Cerebellar nuclear complex (tissue), 1 donor: ENCODE measurements at places on chromosomes 5 and 9.

- no peak for DNase-seq
Observed at GRCh38 chr5:160486573-160486972, 64.9 kb downstream of the PTTG1 start.

- no peak for DNase-seq
Observed at GRCh38 chr5:16427587-16427986, 38.0 kb downstream of the ZNF622 start.

GRCh38 chr5:75611311-75612225 is at the start of gene ANKDD1B:
Gene ANKDD1B (plus strand): TSS chr5:75611453. CDS start chr5:75611635, 182 bp downstream.
- DNase-seq: no peak

GRCh38 chr9:33172256-33173238 is 5.4 kb upstream of the B4GALT1 start:
- DNase-seq: no peak

DNA sequence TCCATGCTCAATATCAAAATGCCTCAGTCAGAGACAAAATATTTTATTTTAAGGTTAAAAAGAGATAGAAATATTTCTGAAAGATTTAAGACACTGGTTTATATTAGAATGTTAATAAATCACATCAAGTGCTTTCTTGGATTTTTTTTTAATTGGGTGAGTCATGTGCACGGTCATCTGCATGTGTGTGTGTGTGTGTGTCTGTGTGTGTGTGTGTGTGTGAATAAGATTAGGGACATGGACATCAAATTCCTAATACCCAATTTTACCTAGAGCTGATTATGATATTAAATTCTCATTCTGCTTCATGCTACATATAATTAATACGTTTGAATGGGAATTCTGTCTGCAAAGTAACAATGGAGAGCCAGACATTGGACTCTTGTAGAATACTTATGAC is 122.9 kb downstream of the BASP1 start:
- DNase-seq: no peak

DNA sequence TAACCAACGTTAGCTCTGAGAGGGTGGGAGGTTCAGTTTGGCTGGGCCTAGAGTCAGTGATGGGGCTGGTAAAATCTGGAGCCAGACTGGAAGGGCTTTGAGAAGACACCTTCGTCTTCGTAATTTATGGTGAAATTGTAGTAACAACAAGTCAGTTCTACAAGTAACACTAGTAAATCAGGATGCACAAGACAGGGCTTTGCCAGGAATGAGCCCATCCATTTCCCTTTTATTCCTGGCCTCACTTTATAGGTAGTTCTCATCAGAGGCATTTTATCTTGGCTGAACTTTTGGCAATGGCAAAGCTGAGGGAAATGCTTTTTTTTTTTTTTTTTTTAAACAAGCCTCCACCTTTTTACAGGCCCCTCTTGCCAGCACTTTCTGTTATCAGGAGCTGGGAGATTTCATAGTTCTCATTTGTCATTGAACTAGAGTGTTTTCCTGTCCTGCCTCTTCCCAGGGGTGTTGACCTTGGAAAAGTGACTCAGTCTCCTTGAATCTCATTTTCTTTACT is 110.5 kb upstream of the KLF4 start:
- DNase-seq: no peak

DNA sequence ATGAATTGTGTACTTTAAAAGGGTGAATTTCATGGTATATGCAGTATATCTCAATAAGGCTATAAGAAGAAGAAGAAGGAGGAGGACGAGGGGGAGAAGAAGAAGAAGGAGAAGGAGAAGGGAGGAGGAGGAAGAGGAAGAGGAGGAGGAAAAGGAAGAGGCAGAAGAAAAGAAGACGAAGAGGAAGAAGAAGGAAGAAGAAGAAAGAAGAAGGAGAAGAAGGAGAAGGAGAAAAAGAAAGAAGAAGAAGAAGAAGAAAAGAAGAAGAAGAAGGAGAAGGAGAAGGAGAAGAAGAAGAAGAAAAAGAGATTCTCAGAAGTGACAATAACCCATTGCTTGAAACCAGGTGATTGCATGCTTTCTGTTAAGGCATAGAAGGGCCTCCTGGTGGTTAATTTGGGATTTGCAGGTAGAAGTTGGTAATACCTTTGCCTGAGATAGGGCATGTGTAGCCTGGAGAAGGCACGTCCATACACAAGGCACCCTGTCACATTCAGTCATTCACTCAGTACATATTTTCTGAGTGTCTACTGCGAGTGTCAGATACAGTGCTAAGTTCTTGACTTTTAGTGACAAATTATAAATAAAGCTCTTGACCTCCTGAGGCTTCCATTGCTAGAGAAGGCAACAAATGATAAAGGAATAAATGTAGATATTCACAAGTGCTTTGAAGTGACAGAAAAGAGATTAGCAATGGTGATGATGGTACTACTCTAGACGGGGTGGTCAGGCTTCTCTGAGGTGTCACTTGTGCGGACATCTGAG is 231.3 kb downstream of the NPR3 start:
- no peak for DNase-seq

DNA sequence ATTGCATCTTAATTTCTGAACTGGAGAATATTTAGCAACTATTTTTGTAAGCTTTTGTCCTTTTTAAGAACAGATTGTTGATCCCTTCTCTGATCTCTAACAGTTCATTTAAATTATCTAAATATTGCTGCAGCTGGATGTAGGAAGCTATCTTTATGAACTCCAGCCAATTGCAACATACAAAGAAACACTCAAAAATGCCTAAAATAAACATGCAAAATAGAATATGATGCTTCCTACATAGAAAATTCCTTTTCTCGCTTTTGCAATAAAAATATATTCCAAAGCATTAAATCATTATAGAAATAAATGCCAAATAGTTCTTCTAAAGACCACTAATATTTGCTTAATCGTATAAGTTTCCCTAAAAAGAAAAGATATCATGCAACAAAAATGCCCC is 218.6 kb downstream of the LURAP1L start:
- no peak for DNase-seq

DNA sequence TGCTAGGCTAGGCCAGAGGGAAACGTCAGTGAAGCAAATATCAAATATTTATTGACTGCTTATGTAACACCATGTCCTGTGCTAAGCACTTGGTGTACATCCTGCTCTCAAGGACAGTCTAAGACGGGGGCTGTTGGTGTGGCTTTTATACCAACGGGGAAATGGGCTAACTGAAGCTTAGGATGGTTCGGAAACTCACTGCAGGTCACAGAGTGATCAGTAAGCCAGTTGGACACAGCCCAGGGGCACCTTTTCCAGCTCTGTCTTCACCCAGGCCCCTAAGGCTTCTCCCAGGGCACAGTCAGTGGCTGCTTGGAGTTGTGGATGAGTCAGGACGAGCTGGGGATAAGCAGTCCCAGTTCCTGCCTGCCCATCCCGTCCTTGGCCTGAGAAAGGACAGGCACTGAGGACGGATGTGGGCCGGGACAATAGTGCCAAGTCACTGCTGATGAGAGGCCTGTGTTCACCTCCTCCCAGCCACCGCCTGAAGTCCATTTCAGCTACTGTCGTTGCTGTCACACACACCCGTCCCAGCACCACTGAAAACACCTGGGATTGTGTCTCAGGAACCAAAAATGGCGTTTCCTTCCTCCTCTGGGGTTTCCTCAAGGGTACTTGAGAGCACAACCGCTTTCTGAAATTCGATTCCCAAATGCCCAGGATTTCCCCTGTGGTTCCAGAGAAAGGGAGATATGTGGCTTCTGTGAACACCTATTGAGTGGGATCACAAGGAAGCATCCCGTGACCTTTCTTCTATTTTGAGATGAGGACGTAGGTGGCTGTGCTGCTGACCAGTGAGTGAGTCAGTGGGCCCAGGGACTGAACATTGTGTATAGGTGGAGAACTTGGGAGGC is 17.5 kb upstream of the SPRY4 start:
- DNase-seq: no peak

DNA sequence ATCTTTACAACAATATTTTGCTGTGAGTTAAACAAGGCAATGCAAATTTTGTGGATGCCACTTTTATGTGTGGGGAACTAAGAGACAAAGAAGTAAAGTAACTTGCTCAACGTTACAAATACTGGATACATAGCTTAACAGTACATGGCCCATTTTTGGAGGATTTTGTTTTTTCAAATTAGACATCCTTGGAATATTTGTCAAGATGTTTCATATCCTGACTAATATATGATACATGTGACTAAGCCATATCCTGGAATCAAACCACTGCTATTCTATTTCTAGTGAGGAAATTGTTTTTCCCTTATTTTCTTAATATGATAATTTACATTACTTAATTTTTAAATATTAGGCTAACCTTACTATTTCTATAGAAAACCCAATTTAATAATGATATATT is 529.8 kb downstream of the DMRTA1 start:
- DNase-seq: no peak

DNA sequence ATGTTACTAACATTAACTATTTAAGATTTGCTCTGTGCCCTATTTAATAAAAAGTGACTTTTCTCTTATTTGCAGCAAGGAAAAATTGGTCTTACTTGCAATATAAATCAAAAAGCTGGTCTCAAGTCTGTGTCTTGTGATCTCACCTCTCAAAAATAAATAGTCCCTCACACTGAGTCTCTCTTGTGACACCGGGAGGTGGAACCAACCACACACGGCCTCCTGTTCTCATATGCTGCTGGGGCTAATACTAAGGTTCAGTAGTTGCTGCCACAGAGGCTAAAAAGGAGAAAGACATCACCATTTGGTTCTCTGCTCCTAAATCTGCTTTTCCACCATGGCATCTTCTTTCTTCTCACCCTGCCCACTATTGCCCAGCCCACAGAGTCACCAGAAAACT is 175.8 kb upstream of the FTMT start:
- no peak for DNase-seq

GRCh38 chr5:90289837-90290236 is 119.7 kb downstream of the CETN3 start:
- DNase-seq: no peak
